ENCODE measurements at places on chromosomes 2 and 18.

DNA sequence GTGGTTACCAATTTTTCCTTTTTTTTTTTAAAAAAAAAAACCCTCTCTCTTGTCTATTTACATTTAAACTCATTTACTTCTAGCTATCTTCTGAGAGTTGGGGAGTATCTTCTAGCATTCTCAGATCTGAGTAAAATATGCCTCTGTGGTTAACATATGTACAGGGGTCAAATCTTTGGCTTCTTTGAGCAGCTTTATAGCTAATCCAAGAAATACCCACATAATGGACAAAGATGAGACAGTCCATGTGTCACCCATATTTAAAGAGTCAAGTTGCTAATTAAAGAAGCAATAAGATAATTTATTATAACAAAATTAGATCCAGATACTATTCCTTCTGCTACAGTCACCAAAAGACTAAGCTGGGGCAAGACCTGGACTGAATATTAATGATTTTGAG lies 139.0 kb upstream of the HNRNPA3 start:
- no peak for DNase-seq

DNA sequence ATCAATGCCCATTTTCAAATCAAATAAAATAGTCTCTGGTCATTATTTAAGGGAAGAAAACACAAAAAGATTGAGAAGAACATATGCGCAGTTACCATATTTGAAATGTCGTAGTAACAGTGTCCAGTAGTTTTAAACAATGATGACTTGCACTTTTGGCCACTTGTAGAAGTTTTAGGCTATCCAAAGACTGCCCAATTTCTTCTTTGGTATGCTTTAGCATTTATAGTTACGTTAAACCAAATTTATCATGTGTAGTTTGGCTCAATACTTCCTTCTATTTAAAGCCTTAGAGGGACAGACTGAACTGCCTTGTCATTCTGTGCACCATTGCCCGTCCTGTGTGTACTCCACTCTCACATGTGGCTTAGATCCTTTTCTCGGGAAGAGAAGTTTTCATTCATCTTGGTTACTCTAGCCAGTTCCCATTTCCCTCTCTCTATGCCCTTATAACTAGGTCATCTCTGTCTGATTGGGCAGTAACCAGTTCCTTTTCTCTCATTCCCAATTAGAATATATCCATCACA lies 84.8 kb upstream of the TTN start:
- DNase-seq = no peak

DNA sequence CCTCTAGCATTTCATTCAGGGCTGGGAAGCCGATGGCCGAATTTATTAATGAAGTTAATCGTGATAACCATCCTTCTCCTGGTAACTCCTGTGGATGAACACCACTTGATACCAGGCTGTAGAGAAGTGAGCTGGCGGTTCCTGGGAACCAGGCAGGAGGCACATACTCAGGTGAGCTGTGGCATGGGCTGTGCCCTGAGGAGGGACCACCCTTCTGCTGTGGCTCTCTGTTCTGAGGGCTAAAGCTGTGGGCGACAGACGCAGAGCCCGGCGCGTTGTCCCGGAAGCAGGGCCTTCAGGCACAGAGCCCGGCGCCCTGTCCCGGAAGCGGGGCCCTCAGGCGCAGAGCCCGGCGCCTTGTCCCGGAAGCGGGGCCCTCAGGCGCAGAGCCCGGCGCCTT lies 462.3 kb upstream of the SALL3 start:
- no peak for DNase-seq

- DNase-seq = no peak
Observed at GRCh38 chr18:21761471-21762115, 21.0 kb downstream of the MIB1 start.

DNA sequence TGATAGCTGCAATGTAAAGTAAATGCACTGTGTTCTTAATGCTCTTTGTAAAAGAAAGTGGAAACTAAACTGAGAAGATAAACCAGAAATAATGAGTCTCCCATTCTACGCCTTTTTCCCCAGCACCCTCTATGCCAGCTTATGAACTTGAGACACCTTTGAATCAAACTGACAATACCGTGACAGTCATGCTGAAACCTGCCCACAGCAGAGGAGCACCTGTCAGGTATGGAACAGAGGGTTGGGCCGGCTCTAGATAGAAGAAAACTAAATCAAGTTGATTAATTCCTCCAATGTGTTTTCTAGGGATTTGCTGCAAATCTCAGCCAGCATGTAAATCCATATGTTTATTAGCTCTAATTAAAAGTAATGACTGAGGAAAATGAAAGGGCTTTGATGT lies 520.6 kb upstream of the RAB12 start:
- no peak for DNase-seq

- no peak for DNase-seq
Observed at GRCh38 chr2:176188774-176189680, 559 bp downstream of the HOXD1 start.

DNA sequence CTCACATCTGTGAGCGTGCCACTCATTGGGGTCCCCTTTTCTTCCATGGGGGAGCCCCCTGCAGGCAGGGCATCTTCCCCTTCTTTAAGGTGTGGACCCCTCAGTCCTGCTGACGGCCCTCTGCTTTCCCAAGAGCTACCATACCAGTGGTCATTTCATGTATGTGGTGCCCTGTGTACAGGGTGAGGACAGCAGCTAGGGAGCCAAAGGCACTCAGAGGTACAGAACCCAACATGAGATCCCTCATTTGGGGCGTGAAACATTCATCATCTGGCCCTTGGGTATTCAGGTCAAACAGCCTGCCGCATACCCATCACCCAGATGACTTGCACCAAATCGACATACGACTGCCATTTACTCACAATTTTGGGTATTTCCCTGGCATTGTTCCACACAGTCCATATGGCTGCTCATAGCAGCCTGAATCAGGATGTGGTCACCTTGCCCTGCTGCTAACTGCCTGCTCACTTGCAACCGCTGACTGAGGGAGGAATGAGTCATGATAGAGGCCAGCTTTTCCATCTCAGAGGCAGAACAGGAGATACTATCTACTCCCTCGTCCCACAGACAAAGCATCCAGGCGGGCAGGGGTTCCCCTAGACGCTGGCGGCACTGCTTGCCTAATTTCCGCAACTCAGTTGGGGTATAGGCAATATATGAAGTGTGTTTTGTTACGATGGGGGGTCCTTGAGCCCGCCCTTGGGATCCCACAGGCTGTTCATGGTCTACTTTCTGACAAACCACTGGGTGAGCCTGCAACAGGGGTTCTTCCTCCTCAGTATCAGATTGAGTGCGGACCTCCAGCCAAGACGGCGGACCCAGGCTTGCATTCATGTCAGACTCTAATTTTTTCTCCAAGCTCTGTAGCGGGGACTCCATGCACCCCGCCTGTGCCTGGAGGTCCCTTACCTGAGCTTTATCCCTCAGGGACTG lies 228.6 kb downstream of the SATB2 start:
- DNase-seq = no peak

DNA sequence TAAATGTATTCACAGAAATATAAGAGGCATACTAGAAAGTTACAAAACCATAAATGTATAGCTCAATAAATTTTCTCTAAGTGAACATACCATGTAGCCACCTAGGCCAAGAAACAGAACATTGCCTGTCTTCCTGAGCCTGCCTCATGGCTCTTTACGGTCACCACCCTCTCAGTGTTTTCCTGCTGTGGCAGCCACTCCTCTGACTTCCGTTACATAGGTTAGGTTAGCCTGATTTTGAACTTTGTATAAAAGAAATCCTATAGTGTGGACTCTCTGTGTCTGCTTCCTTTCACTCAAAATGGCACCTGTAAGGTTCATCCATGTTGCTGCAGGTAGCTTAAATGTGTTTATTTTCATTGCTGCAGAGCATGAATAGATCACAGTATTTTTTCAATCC lies 11.6 kb upstream of the ST3GAL5 start:
- DNase-seq = no peak

DNA sequence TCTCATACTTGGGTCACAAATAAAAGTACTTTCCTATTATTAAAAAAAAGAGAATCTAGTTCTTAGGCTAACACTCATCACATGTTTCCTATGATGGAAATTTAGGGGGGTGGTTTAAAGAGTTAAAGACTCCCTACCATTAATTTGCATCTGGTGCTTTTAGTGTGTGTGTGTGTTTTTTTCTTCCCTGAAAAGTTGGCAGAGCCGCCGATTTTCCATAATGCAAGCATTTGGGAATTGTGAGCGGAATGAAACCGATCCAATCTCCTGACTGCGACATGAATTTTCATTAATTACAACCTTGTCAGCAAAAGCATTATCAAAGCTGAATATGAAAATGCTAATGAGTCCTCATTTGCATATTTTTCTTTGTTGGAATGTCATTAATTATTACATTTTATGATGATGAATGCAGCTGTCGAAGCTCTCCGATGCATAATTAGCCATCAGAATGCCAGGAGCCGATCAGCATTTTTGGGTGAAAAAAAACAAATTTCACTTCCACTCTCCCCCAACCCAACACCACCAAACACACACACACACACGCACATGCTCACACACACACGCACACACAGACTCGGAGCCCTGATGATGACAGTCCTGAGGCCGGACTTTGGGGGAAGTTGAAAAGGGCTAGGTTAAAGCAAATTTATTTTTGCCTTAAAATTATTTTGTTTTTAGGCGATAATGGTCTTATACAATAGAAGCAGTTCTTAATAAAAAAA lies 165.4 kb downstream of the TCF4 start:
- DNase-seq = no peak

DNA sequence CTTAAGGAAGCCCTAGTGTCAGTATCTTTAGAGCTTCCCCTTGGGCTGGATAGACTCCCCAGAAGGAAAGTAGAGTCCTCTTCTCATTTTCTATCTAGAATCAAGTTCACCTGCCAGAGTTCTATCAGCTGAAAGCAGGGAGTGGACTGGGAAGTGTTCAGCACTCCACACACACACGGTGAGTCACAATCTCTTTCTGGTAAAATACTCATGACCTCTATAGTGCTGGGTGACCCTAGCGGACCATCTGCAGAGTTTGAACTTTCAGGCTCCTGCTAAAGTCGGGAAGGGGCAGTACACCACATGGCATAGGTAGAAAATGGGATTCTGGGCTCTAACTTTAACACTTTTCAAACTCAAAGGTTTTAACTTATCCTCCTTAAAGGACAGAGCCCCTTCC lies 43.3 kb downstream of the SAP130 start:
- DNase-seq = no peak

- DNase-seq = no peak
Observed at GRCh38 chr2:96484091-96484490, 21.1 kb downstream of the NEURL3 start.

DNA sequence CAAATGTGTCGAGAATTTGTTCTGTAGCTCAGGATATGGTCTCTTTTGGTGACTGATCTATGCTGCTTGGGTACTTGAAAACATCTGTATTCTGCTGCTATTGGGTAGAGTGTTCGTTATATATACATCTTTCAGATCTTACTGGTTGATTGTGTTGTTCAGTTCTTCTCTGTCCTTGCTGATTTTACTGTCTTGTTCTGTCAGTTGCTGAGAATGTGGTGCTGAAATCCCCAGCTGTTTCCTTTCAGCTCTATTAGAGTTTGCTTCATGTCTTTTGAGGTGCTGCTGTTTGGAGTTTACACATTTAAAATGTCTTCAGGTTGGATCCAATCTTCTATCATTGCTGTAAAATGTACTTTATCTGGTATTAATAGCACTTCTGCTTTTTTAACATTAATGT lies 12.9 kb downstream of the BCL2L11 start:
- no peak for DNase-seq

- no peak for DNase-seq
Observed at GRCh38 chr18:33576999-33577646, 896 bp upstream of the ASXL3 start.

DNA sequence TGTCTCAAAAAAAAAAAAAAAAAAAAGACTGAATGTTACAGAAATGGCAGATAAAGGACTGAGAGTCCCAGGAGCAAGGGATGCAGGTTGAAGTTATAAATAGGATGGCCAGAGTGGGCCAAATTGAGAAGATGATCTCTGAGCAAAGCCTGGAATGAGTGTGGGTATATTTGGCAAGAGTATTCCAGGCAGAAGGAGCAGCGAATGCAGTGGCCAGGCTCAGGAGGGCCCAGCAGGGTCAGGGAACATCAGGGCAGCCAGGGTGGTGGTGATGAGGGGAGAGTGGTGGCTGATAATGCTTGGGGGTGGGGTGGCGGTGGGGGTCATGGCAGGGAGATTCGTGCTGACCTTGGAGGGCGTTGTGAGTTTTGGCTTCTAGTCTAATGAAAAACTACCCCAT lies 141.3 kb upstream of the AGAP1 start:
- DNase-seq = no peak

GRCh38 chr2:215899141-215900074 lies 113.9 kb downstream of the MREG start:
- DNase-seq = no peak

GRCh38 chr2:183665425-183665824 lies 541.2 kb downstream of the NUP35 start:
- no peak for DNase-seq

DNA sequence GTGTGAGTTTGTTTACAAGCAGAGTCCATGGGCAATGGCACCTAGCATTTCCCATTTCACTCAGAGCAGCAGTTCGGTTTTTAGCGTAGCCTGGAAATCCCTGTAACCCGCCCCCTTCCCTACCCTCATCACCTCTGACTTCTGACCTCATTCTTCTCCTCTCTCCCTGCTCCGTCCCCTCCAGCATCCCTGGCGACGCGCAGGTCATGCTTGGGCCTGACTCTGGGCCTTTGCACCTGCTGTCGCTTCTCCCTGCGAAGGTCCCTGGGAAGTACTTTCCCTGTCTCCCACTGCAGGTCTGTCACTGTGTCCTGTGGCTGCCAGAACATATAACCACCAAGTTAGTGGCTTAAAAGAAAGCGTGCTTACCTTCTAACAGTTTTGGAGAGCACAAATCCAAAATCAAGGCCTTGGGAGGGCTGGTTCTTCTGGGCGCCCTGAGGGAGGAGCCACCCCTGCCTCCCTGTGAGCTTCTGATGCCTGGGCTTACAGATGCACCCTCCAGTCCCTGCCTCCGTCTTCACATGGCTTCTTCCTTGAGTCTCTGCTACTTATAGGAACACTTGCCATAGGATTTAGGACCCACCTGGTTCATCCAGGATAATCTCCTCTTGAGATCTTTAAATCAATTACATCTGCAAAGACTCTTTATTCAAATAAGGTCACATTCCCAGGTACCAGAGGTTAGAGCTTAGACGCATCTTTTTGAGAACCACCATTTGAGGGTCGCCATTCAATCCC lies 8.1 kb upstream of the RAB17 start:
- no peak for DNase-seq
